CD8-positive, alpha-beta T cell (primary cell): ENCODE measurements at places on chromosomes 1 and 21.

DNA sequence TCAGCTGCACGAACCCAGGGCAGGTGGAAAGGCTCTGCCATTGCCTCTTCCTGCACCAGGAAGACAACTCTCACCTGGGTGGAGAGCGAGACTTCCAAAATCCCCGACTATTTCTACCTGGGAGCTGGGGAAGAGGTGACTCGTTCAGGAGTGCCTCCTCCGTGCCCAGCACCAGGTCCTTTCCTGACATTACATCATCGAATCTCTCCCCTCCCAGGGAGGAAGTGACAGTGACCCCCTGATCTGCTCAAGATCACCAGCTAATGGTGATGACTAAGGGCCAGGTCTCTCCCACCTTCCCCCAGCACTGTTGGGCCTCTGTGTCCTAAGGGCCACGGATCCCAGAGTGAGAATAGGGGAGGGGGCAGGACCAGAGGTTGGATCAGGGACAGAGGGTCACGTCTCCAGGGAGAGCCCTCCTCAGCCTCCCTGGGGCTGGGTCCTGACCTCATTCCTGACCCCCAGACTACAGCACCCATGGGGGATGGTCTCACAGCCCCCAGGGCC is 6.8 kb downstream of the MEGF6 start:
- DNase-seq, result no peak

DNA sequence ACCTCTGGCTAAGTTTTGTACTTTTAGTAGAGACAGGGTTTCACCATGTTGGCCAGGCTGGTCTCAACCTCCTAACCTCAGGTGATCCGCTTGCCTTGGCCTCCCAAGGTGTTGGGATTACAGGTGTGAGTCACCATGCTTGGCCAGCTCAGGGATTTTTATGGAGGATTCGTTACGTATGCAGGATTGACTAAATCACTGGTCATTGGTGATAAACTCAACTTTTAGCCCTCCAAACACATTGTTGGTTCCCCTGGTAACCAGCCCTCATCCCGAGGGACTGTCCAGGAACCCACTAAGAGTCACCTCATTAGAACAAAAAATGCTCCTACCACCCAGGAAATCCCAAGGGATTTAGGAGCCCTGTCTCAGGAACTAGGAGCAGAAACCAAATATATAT is 40.4 kb downstream of the ST3GAL3 start:
- no peak for DNase-seq

DNA sequence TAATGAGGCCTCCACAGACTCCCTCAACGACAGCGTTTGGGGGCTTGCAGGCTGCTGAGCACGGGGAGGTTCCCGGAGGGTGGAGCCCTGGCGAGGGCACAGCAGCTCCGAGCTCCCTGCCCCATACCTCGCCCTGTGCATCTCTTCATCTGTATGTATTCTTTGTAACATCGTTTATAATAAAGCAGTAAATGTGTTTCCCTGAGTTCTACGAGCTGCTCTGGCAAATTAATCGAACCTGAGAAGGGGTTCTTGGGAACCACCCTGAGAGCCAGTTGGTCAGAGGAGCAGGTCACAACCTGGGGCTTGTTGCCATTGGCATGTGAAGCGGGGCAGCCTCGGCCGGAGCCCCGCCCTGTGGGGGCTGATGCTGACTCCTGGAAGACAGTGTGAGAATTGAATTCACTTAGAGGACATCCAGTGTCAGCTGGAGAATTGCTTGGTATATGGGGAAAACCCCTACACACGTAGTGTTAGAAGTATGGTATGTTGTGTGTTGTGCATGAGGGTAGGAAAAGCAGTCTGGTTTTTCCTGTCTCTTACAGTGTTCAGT is 11.5 kb downstream of the SLC37A1 start:
- DNase-seq, result peak; percentile 23

- no peak for DNase-seq
Measured at GRCh38 chr1:209657140-209657879, 5.1 kb upstream of the LAMB3 start.

- no peak for DNase-seq
Measured at GRCh38 chr1:228022571-228023293, 15.9 kb downstream of the WNT3A start.

DNA sequence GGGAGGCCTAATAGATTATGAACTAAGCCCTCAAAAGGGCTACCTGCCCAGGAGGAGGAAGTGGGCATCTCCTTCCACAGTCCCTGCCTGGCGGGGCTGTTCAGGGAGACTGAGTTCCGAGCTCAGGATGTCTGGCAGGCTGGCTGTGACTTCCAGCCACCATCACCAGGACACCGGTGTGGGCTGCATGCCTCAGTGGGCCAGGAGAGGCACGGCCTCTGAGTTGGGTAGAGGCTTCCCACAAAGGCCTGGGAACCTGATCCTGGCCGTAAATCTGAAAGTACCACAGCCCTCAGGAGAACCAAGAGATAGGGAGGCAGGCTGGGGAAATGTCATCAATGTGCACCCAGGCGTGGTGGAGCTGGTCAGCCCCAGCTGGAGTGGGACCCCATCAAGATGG is 29.1 kb downstream of the NTPCR start:
- DNase-seq, result no peak

DNA sequence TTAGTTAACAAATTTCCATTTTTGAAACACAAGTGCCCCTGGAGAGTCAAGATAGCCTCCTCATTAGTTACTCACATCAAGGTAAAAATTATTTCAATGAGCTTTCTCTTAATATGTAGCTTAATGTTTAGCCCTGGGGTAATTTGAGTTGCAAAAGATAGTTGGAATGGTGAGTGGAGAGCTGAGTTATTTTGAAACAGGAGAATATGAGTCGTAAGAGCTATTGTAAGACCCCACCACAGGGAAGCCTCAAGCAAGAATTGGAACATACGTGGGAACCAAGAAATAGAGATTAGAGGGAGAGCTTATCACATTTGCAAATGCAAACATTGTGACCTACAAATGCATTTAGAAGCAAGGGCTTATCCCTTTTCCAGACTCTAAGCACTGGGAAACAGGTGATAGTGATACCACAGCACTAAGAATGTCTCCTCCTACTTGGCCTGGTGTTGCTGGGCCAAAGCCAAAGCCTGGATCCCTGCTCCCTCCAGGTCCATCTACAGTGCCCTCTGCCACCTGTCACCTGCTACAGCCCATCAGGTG is 635.1 kb downstream of the PTPRC start:
- no peak for DNase-seq

- peak; percentile 76 for DNase-seq
Measured at GRCh38 chr21:44089001-44089911, 17.9 kb upstream of the PWP2 start.

DNA sequence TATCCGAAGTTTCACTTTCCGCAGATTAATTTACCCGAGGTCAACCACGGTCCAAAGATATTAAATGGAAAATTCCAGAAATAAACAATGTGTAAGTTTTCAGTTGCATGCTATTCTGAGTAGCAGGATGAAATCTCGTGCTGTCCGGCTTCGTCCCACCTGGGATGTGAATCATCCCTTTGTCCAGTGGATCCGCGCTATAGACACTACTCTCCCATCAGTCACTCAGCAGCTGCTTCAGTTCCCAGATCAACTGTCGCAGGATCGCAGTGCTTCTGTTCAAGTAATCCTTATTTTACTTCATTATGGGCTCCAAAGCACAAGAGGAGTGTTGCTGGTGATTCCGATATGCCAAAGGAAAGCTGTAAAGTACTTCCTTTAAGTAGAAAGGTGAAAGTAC is 8.3 kb upstream of the LRP8 start:
- no peak for DNase-seq

DNA sequence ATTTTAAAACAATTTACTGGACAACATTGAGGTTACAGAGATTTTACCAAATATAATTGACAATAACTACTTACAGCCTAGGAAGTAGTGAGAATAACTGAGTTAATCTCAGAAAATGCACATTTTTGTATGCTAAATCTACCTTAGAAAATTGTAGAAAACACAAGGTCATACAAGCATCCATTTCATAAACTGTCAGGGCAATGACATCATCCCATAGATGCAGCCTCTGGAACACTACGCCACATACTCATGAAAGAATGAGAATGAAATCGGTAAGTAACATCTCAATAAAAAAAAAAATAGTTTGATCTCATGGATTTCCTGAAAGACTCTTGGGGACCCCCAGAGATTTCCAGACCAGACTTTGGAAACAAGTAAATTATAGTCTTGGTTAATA is 28.9 kb upstream of the BARHL2 start:
- DNase-seq, result no peak

GRCh38 chr21:33954395-33954794 is 38.8 kb upstream of the ATP5PO start:
- DNase-seq, result no peak

DNA sequence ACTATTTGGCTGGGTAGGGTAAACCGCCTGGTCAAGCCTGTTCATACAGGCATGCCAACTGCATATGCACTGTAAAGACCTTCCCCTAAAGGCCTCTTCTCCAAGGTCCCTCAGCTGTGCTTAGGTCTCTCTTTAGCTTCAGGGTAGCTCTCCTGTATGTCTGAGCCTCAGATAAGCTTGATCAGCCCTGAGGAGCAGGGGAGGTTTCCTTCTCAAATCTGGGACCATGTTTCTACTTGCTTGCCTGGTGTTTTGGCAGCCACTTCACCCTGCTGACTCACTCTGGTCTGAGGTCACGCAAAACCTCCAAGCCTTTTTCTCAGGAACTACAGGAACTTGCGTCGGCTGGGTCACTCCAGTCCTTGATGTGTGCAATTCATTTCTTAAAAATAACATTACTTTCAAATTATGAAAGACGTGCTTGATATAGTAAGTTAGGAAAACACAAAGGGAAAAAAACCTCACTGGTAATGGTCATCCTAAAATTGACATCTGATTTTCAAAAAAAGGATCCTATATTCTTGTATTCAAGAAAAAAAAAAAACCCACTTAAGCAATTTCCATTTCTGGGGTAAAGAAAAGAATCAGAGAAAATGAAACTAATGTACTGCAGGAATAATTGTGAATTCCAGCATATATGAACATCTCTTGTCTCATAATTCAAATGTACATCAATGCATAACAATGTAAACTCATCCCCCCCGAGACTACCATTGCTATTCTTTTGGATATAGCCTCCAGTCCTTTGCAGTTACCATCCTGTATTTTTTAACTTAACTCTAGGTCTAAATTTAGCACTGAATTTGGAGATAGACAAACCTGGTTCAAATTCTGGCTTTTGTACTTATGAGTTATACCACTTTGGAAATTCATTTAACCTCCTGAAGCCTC is 24.8 kb upstream of the RNF19B start:
- peak; percentile 23 for DNase-seq

- no peak for DNase-seq
Measured at GRCh38 chr1:33428661-33429060, 2.2 kb downstream of the PHC2 start.

GRCh38 chr1:245232931-245233330 is 78.1 kb downstream of the KIF26B start:
- DNase-seq, result no peak

- no peak for DNase-seq
Measured at GRCh38 chr21:44761011-44761729, 40.5 kb downstream of the UBE2G2 start.

GRCh38 chr21:27569831-27570230 is 602.9 kb upstream of the ADAMTS5 start:
- no peak for DNase-seq

GRCh38 chr1:16006552-16007485 is 2.8 kb downstream of the SRARP start:
- no peak for DNase-seq

DNA sequence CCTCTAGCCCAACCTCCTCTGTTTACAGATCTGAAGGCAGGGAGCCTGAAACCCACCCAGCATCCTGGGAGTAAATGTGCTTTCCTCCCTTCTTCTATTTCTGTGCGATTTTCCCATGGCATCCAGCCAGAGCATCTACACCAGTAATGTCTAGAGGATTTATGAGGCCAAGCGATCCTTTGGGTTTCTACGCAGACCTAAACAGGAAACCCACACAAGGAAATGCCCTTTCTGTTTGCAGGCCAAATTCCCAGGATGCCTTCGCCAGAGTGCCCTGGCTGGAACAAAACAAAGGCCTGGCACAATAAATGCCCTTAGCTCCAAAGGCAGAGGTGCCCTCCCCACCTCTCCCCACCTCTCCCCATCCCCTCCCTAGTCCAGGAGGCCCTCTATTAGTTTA is 110.5 kb upstream of the CDC42BPA start:
- no peak for DNase-seq

- no peak for DNase-seq
Measured at GRCh38 chr1:150981805-150982712, at the start of gene ANXA9. Gene ANXA9 (plus strand): TSS chr1:150982292. CDS start chr1:150983106, 814 bp downstream.

DNA sequence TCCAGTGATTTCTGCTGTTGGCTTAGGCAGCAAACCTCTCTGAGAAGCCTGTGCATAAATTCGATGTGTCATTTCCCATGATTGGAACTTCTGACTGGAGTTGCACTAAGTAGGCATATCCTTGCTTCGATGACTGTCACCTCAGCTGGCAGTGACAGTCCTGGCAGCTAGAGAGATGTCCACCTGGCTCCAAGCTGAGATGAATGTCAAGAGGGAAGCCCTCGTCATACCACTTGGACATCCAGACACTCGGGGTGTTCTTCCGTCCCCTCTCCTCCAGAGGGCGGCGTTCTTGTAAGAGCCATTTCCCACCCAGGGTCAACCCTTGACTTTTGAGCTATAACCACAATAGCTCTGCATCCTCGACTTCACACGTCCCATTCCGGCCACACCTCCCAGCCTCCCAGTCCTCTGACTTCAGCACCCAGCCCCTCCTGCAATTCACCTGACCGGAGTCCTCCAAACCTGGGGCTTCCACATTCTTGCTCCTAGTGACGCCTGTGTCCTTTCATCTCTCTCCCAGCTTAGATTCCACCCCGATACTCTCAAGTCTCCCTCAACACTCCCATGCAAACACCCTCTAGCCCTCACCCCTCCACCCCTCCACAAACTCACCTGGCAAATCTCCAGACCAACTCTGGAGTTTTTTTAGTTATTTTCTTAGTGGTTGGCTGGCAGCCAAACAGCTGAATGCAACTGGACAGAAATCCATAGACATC is 17.3 kb downstream of the CA6 start:
- peak; percentile 34 for DNase-seq

DNA sequence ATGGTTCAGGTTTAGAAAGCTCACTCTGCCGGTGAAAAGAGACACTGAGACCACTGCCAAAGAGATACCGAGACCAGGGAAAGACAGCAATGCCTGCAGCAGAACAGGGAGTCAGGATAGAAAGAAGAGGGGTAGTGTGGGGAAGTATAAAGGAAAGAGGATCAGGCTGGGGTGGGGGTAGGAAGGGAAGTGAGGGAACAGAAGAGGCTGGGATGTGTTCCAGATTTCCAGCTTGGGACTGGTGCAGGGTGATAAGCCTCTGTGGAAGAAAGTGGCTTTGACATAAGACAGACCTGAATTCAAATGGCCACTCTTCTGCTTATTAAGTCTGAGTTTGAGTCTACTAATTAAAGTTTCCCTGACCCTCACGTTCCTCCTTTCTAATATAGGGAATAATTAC is 105.9 kb downstream of the PIK3R3 start:
- no peak for DNase-seq
